Anterior cingulate cortex (tissue), 58 donors: ENCODE measurements at places on chromosomes 6 and 20.

GRCh38 chr20:47159166-47159565 lies 197.3 kb downstream of the ZMYND8 start:
- no peak for DNase-seq

GRCh38 chr6:67450641-67451040 lies 1184.4 kb upstream of the ADGRB3 start:
- no peak for DNase-seq

DNA sequence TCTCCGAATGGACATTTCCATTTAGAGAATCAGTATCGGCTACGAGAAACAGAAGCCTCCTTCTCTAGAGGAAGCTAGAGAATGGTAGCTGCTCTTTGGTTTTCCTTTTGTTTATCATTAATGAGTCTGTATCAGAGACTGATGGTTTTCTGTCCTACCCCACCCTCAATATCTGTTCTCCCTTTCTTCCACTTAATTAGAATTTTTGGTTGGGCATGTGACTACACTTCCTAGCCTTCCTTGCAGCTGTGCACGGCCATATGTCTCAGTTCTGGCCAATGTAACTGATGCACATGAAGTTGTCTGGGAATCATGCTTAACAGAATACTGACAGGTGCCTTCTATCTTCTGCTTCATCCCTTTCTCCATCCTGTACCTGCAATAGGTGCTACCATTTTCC lies 19.0 kb downstream of the RNF24 start:
- DNase-seq = no peak

DNA sequence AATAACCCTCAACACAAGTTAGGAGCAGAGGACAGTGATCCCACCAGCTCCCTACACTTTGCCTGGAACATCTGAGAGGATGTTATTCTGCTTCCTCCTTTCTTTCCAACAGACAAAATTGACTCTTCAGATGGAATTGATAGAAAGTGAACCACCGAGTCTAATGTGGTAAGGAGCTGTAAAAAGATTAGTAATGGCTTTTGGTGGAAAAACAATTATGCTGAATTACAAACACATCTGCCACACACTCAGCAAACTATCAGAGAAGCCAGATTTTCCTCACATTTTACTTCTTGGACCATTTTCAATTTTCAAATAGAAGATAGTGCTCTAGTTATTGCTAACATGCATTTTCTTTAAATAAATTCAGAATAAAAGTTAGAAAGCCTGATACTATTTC lies 171.8 kb upstream of the COL21A1 start:
- DNase-seq = no peak

- no peak for DNase-seq
These were observed 43.4 kb downstream of the CNKSR3 start for GRCh38 chr6:154466971-154467679.

DNA sequence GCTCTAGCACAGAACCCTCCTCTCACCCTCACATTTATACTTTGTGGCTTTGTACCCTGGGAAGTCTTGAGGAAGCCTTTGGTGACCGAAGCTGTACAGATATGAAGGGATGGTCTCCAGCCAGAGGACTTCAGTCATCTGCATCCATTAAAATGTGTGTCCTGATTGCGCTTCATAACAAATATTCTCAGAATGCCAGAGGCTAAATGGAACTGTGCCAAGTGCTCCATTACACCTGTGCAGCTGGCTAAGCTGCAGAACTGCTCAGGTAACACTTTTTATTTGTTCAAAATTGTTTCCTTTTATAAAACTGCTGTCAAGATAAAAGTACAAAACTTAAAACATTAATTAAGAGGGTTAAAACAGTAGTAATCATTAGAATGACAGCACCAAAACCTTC lies 22.3 kb downstream of the TPBG start:
- DNase-seq = no peak

GRCh38 chr6:159981403-159982245 lies 12.7 kb downstream of the IGF2R start:
- DNase-seq = no peak

- DNase-seq = no peak
These were observed 73.0 kb upstream of the MYLIP start for GRCh38 chr6:16055852-16056251.

GRCh38 chr6:20571261-20571660 lies 37.0 kb downstream of the CDKAL1 start:
- DNase-seq = no peak

- DNase-seq = no peak
These were observed 157.2 kb downstream of the ZDHHC14 start for GRCh38 chr6:157538168-157538567.

GRCh38 chr20:10671221-10671918 lies 2.4 kb downstream of the JAG1 start:
- peak; percentile 35 for DNase-seq

- DNase-seq = peak; percentile 41
These were observed 937 bp downstream of the AKAP7 start for GRCh38 chr6:131136021-131136786.

GRCh38 chr6:155181498-155181897 lies 82.3 kb upstream of the CLDN20 start:
- no peak for DNase-seq

- DNase-seq = no peak
These were observed 22.0 kb upstream of the SIRPD start for GRCh38 chr20:1579488-1579887.

- no peak for DNase-seq
These were observed 787 bp upstream of the CARMIL1 start for GRCh38 chr6:25278261-25278913.

GRCh38 chr6:143911028-143911427 lies 46.8 kb downstream of the ZC2HC1B start:
- no peak for DNase-seq

DNA sequence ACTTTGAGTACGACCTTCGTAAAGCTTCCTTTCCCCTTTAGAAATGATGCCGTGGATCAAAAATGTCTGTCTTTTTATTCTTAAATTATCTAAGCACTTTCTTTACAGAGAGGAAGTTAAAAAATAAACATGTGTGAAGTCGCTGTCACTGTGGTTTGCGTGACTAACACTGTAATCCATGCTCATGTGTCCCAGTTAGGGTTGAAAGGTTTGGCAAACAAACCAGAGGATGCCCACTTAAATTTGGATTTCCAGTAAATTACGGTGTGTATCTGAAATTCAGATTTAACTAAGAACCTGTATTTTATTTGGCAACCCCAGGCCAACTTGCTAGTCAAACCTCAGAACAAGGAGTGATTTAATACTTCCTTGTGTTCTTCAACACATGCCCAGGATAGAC lies 21.1 kb downstream of the HLA-DRB1 start:
- no peak for DNase-seq

GRCh38 chr6:101344885-101345284 lies 48.6 kb upstream of the GRIK2 start:
- DNase-seq = no peak

GRCh38 chr6:16354692-16355091 lies 116.3 kb downstream of the GMPR start:
- DNase-seq = no peak

DNA sequence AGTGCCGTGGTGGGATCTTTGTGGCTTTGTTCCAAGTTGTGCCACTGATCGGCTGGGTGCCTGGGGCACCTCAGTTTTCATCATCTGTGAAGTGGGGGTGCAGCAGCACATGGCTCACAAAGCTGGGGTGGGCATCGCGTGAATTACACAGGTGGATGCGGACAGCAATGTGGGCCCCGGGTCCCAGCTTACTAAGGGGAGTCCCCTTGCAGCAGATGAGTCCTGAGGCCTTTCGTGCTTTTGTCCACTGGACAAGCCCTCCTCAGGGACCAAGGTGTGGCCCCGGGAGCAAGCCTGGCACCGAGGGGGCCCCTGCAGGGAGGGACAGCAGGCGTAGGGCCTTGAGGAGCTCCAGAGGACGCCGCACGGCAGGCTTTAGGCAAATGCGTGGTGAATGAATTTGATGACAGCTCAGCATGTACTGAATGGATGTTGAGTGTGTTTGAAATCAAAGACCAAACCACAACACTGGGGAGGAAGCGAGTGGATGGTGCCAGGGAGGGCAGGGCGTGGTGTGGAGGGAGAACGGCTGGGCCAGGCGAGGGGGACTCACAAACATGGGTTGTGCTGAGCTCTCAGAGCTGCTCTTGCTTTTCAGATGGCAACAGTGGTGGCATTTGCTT lies 53.2 kb downstream of the IRF4 start:
- no peak for DNase-seq

GRCh38 chr6:43758617-43759050 lies 11.4 kb upstream of the VEGFA start:
- DNase-seq = no peak

DNA sequence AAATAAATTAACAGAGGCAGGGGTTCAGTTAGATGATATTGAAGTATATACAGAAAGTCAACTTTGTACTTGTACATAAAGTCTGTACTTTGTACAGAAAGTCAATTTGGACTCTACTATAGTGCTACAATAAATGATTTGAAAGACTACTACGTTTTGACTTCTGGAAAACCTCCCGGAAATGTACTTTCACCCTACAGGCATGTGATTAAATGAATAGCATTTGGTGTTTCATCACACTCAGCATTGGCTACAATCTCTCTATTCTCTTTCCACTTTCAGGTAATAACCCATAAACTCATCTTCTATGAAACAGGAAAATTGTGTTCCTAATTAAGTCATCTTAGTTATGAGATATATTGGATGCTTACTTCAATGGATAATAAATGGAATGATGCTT lies 25.6 kb upstream of the MC3R start:
- DNase-seq = no peak

GRCh38 chr6:119902681-119903080 lies 553.1 kb upstream of the MAN1A1 start:
- no peak for DNase-seq

DNA sequence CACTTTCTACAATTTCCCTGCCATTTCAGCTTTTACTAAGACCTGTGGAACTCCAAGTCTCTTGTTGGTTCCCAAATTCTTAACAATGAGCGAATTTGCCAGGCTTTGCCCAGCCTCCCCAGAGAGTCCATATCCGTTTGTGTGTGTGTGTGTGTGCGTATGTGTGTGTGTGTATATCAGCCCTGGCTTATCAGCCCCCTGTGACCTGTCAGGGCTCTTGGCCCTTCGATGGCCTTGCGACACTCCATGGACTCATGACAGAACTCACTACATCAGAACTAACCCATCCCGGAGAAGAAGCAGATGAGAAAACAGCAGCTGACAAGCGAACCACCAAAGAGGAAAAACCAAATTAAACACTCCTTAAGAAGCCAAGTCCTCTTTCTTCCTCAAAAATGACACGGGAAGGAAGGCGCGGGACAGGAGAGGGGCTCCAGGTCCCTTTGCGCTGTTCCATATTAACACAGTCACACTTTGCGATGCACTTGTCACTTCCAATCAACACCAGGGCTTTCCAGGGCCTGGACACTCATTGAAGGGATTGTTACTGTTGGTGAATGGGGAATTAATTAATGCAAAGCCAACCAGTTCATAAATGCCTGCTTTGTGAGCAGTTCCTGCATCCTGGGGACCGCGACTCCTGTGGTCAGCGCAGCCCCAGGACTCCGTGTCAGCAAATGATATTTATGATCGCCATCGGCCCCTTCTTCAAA lies 524.0 kb downstream of the CD83 start:
- no peak for DNase-seq

- DNase-seq = no peak
These were observed 152.4 kb upstream of the COL21A1 start for GRCh38 chr6:56399672-56400263.

GRCh38 chr6:109194880-109195279 lies 99.6 kb downstream of the CEP57L1 start:
- DNase-seq = no peak

DNA sequence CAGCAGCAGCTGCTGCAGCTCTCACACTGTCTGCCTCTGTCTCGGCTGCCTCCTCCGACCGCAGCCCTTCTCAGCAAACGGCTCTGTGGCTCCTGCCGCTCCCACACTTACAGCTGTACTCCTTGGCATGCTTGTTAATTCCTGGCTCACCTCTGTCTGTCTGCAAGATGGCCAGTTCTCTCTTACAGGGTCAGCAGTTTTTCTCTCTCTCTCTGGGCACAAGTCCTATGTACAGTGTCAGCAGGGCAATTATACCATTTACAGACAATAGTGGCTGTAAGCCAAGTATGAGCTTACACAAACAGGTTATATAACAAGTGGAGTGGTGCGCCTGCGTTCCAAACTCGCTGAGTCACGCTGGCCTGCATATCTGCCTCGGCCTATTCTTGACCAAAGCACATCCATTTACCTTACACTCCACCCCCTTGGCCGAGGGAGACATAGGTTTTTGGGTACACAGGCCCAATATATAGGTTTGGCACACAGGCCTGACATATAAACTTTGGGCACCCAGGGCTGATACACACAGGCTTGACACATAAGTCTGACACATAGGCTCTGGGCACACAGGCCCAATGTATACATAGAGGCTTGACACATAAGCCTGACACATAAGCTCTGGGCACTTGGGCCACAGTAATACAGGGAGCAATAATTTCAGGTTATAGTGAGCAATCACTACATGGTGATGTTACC lies 4.4 kb downstream of the ZKSCAN3 start:
- DNase-seq = no peak

DNA sequence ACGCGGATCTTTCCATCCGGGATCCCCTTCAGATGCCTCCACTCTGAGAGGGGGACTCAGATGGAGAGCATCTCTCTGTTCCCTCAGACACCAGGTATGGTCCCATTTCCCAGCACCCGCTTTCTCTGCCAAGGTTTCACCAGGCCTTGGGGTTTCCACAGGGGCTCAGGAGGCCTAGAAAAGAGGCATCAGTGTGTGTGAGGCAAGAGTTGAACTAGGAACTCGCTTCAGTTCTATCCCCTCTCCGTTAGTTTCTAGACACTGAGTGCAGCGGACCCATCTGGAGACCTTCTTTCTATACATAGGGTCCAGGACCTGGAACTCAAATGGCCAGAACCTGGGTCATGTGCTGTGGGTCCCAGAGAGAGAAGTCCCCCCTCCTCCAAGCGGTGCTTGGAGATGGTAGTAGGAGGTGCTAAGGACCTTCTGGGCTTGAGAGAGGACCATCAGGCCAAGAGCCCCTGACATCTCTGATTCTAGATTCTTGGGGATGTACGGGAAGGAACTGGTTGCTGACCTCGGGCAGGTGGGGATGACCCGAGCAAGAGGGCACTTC lies 2.1 kb downstream of the SLC12A5 start:
- DNase-seq = no peak

DNA sequence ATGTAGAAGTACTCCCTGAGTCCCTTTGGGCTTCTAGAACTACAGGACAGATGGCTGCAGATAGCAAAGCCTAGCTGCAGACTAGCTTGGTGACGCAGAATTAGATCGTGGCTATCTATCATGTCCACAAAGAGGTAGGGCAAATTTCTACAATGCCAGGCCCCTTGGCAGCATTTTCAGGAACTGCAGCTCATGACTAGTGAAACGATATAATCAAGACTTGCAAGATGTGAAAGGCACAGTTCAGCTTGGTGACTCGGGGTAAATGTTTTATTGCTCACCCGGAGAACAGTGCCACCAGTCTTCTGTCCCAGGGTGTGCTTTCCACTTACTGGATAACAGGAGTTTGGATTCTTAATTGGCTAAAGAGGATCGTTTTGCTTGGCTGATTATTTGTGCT lies 108.7 kb upstream of the LY86 start:
- no peak for DNase-seq

DNA sequence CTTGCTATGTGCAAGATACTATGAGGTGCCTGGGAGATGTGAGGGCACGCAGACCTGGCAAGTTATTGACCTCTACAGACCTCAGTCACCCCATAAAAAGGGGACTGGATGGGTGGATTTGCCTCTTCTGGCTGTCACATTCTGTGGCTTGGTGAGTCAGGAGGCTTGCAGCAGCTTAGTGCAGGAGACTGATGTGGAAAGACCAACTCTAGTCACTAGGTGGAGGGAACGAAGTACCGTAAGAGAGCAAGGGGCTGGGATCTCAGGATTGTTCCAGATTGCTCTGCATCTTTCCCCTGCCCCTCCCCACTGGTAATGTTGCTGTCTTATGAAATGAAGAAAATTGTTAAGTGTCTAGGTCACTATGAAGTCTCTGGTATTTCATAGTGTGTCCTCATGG lies 3.3 kb downstream of the MAPRE1 start:
- DNase-seq = no peak
